ENCODE measurements at places on chromosomes 11 and 22.

DNA sequence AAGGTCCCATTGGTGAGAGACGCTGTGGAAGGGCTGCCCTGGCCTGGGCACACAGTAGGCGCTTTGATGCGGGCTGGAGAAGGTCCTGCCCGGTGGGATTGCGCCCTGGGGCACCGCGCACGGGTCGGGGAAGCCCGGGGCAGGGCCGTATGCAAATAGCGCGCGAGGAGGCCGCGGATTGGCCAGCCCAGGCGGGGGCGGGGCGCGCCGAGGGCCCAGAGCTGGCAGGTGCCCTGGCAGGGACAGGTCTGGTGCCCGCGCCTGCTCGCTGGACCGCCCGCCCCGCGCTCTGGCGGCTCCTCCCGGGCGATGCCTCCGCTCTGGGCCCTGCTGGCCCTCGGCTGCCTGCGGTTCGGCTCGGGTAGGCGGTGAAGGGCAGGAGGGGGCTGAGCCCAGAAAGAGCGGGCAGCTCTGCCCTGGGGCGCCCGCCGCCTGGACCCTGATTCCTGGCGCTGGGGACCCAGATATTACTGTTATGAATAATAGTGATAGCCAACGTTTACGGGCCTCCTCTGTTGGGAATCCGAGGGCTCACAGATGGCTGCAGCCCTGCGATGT, at the start of gene UPK3A:
Gene UPK3A, plus strand, starts transcription at position 245 of the 558 bp plus-strand sequence. Its CDS starts 65 bp downstream, at position 310.
- DNase-seq = no peak

DNA sequence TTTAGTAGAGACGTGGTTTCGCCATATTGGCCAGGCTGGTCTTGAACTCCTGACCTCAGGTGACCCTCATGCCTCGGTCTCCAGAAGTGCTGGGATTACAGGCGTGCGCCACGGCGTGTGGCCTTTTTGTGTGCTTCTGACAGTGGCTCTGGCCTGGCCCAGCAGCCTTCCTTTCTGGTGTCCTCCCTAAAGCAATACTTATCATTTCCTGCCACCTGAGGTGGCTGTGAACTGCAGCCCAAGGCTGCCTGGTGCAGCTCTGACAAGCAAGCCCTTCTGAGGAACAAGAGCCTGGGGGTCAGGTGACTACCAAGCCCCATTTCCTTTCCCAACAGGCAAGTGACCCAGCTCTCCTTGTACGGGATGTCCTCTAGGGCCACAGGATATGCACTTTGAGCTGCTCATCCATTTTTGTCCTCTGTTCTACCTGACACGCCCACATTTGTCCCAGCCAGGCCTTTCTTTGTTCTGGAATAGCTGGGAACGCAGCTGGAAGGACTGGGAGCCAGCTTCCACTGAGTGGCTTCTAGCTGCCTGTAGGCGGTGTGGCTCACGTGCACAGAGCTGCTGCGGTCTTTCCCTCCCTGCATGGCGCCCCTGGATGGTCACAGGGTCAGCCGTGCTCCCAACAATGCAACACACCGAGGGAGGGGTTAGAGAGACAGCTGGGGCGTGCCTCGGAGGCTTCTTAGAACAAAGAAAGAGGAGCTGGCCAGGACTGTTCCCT, 12.3 kb upstream of the BID start:
- no peak for DNase-seq

DNA sequence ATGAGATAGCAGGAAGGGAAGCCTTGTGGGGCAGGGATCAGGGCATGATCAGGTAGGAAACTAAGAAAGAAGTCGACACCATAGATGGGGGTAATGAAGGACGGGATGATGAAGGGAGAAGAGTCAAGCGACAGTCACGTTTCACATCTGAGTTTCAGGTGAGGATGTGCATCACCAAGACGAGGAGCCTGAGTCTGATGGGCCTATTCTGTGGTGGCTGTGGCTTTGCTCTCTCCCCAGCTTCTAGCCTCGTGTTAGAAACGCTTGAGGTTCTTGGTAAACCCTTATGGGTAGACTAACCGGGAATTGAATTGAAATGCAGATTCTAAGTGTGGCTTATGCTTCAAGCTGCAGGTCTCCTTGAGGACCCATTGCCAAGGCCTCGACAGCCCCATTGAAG, 45.6 kb upstream of the LMO1 start:
- no peak for DNase-seq

- DNase-seq = peak; percentile 65
These were observed 200.2 kb downstream of the PGR start for GRCh38 chr11:100929377-100929776.

DNA sequence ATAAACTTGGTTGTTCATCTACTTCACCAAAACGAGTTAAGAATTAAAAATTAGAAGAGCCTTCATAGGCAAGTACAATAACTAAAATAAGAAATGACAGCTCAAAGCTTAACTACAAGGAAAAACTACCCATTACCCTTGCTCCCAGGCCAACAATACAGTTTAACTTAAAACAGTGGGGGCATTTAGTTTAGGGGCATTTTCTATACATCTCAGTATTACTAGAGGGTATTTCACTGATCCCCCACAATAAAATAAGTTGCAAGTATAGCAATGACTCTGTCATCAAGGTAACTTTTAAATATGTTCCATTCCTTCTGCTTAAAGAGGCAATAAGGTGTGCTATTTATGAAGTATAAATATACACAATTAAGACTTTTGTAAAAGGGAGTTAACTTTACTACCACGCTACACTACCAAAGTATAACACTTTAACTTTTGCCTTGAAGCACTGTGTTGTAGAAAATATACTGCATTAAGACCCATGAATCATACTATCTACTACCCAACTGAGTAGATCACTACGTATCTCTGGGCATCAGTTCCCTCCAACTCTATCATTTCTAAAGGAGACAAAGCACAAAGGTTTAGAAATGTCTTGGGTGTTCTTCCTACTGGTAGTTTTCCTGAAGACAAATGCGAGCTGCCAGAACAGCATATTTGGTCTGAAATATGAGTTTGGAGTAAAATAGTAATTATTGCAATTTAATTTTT, 29.8 kb downstream of the CHORDC1 start:
- no peak for DNase-seq

GRCh38 chr22:24043958-24044357, 32.9 kb downstream of the CABIN1 start:
- DNase-seq = no peak

- no peak for DNase-seq
These were observed 158.6 kb downstream of the SHANK2 start for GRCh38 chr11:71093783-71094182.

- no peak for DNase-seq
These were observed 20.4 kb upstream of the GRAMD1B start for GRCh38 chr11:123409456-123410217.

DNA sequence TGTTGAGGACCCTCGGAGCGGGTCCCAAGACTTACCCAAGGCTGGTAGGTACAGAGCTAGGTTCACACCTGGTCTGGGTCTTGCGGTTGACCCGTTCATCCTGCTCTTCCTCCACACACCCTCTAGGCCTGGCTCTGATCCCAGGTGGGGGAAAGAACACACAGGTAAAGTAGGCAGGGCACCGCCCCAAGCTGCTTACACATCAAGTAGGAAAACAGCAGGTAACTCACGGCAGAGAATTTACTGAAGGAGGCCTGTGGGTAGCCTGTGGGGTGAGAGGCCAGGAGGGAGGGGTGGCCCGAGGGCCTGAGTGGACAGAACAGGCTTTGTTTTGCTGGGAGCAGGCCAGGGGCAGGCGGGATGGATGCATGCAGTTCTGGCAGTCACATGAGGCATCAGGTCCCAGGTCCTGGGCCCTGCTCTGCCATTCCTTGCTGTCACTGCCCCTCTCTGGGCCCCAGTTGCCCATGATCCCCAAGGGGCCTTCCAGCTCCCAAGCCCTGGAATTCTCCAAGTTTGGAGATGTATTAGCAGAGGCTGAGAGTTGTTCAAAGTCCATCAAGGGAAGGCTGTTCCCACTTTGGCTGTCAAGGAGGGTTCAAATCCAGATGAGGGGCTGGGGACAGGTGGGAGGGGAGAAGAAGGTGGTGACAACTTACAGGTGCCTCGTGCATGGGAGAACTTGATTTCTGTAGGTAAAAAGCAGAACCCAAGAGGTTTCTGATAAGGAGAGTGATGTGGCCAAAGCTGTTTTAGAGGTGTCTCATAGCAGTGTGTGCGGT, 5.7 kb downstream of the TSKU start:
- no peak for DNase-seq

- DNase-seq = peak; percentile 69
These were observed 68.7 kb upstream of the ASPHD2 start for GRCh38 chr22:26360169-26360885.

GRCh38 chr11:109304159-109304558, 117.8 kb upstream of the C11orf87 start:
- peak; percentile 82 for DNase-seq

DNA sequence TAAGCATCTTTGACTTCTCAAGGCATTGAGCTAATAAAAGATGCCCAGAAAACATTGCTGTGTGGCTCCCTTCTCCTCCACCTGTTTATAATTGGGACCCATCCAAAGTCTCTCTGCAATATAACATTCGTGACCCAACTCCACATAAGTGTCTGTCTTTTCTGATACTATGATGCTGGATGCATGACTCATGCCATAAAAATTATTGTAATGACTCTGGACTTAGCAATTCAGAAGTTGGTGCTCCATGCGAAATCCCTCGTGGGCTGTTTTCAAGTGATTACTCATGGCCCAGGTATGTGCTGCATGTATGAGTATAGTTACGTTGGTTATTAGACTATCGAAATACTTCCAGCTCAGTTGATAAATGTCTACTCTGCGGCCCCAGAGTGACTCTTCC, 11.7 kb downstream of the FJX1 start:
- DNase-seq = peak; percentile 100

DNA sequence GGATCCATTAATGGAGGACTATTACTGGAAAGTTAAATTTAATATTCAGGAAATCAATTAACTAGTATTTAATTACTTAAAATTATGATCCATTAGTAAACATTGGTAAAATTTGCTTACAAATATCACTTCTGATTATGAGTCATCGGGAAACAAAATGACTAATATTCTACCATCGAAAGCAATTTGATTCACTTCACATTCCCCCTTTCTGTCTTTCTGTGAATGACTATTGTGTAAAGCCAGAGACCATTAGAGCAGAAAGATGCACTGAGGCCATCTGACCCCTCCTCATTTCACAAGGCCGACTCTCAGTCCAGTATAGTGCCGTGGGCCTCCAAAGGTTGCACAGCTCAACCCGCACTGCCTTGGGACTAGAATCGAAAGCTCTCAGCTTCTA, 619.0 kb downstream of the OPCML start:
- DNase-seq = no peak

DNA sequence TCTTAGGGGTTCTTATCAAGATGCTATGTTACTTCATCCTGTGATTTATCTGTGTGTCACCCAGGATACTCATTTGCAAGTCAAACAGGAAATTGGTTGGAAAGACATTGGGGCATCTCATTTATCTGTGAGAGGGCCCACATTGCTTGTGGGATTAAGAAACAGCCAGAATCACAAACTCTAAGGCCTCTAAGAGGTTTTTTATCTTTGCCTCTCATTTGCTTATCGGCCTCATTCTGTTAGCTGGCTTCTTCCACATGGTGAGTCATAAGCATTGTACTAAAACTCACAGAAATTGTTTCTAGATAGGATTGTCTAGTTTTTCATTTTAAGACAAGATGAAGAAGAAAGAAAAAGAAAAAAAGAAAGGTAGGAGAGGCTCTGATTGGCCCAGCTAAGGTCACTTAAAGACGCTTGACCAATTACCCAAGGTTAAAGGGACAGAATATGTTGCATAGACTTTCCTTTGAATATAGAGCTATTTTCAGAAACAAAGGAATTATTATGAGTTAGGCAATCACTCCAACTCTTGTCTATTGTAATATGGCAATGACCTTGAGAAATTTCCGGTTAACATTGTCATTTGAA, 121.9 kb downstream of the ARHGAP42 start:
- peak; percentile 48 for DNase-seq

- peak; percentile 80 for DNase-seq
These were observed 8.7 kb upstream of the MPEG1 start for GRCh38 chr11:59221441-59221840.

GRCh38 chr11:88579466-88579865, 241.9 kb upstream of the CTSC start:
- DNase-seq = no peak

DNA sequence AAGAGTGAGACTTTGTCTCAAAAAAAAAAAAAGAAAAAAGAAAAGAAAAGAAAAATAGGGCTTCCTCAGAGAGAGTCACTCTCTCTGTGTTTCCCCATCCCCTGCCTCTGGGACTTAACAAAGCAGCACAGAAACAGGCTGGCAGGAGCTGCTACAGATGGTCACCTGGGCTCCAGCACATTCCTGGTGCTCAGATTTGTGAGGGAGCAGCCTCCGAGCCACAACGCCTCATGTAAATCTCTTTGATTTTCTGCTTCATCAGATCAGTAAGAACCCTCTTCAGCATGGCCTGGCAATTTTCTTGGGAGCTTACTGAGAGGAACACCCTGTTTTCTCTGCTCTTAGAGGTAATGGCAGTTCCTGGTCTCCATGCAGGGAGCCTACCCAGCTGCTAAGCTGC, 15.2 kb upstream of the LDHA start:
- DNase-seq = no peak

- DNase-seq = no peak
These were observed 1.7 kb downstream of the SEZ6L start for GRCh38 chr22:26170795-26171580.

DNA sequence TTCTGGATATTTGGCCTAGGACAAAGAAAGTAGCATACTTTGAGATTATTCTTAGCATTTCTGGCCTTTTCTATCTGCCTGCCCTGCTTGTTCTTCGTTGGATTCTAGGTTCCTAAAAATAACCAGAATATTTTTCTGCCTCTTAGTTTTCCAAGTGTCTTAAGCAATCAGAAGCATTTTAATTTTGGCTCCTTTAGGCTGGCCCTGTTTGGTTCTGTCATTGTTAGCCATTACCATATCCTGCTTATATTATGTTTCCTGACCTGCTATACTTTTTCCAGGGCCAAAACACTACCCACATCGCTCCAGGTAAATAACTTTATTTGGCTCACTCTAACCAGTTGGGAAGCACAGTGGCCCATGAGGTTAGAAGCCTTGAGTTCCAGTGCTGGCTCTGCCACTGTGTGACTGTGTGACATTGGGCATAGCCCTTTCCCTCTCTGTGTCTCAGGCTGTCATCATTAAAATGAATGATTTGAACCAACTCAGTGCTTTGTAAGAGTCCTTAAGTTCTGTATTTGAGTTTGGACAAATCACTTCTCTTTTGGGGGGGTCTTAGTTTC, 91.1 kb downstream of the STIM1 start:
- no peak for DNase-seq

- no peak for DNase-seq
These were observed 28.6 kb downstream of the TAF1D start for GRCh38 chr11:93712678-93713077.

GRCh38 chr11:2666828-2667570, 32.8 kb downstream of the KCNQ1OT1 start:
- DNase-seq = peak; percentile 13

GRCh38 chr22:19669570-19669969, 44.7 kb upstream of the SEPTIN5 start:
- no peak for DNase-seq

- no peak for DNase-seq
These were observed 58.9 kb downstream of the RCN1 start for GRCh38 chr11:32149748-32150147.
